Activated naive CD4-positive, alpha-beta T cell treated with anti-CD3 and anti-CD28 coated beads, Interleukin-2, amount 50 U/mL, for 72 hours (primary cell): ENCODE measurements at places on chromosomes 3 and 15. TPM values are rescaled to one million over a fixed set of nuclear protein-coding genes. Genes with fewer than 3 reads are reported as not detected.

The CCR1 gene
- total RNA-seq = not detected

The SCAANT1 gene
- total RNA-seq = not detected

DNA sequence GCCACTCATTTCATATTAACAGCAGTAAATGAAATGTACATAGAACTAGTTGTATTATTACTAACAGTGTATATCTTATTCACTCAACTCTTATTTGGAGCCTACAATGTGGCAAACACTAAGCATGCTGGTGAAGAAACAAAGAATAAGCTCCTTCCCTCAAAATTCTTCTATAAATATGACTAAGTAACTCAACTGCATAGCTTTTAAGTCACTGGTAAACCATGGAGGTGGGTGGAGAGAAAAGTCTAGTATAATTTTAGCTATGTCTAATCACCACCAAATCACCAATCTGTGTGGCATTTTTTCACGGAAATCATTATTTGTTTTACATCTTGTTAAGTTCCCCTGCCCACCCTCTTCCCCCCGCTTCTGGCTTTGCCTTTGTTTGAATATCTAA, 17.5 kb downstream of the COPS2 start:
- DNase-seq = no peak

DNA sequence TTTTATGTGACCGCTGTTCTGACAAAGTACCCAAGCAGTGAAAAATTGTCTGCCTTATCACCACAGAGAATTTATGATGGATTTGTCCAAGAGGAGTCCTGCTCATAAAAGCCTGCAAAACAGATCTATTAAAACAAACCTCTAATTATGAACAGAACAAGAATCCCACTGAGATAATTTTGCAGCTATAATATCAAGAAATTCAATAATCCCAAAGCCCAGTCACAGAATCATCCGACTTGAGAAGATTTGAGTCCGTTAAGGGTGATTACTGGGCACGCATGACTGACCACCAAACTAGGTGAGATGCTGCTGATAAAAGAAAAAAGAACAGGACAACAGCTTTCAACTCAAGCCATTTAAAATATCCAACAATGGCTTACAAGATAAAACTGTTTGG, 231.0 kb upstream of the WNT5A start:
- DNase-seq = no peak

GRCh38 chr15:95698230-95698629, 632.3 kb upstream of the NR2F2 start:
- no peak for DNase-seq

DNA sequence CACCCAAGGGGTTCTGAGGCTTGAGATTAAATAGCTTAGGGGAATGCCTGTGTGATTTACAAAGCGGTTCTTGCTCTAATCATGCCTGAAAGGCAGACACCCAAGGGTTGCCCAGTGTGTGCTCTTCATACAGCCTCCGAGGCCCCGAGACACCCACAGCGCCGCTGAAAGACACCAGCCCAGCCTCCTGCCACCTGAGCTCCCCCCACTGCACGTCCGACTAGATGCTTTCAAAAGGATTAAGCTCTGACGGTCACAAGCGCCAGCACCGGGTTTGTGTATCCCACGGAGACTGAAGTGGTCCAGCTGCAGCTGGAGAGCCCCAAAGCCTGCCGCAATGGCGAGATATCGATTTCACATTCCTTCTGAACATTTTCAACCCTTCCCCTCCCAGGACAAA, 50.3 kb downstream of the SPATA12 start:
- no peak for DNase-seq

GRCh38 chr15:85649372-85649771, 145.4 kb downstream of the KLHL25 start:
- no peak for DNase-seq

DNA sequence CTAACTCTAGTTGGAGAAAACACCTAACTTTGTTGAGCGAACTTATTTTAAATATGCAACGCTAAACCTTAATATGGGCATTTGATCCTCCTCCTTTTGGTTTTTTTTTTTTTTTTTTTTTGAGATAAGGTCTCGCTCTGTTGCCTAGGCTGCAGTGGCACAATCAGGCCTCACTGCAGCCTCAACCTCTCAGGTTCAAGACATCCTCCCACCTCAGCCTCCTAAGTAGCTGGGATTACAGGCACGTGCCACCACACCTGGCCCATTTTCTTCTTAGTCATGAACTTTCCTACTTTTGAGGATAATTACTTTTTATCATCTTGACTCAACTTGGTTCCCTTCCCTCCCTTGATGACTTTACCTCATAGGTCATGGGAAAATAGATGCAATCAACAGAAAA, 3.9 kb downstream of the NUSAP1 start:
- no peak for DNase-seq

- DNase-seq = no peak
Observed at GRCh38 chr3:132543011-132543739, 53.9 kb upstream of the ACKR4 start.

- no peak for DNase-seq
Observed at GRCh38 chr3:79247725-79248043, 520.1 kb downstream of the ROBO1 start.

- no peak for DNase-seq
Observed at GRCh38 chr3:37982331-37982730, 8.3 kb upstream of the VILL start.

DNA sequence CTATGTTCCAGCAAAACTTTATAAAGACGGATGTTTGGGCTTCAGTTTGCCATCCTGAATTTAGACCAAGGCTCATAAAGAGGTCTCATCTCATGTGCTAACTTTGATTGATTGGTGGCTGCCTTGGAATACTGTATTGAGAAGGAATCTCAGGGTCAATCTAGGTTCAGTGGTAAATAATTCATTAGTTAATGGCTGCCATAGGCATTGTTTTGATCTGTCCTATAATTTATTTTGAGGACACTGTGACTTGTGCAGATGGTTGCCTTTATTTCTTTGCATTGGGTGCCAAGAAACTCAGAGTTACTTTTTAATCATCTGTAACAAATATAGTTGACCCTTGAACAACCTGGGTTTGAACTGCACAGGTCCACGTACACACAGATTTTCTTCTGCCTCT, 159.8 kb downstream of the B3GALNT1 start:
- no peak for DNase-seq

DNA sequence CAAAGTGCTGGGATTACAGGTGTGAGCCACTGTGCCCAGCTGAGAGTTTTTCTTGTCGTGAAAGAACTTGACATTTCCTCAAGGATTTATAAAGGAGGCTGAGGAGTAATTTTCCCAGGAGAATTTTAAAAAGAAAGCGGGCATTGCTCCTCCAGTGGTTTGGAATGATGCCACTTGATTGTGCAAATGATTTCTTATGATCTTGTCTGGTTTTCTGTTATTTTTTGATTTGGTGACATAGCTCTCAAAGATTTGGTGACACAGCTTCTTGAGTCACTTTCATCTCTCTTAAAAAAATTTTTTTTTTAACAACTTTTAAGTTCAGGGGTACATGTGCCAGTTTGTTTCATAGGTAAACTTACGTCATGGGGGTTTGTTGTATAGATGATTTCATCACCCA, 24.6 kb upstream of the NFKBIZ start:
- no peak for DNase-seq

DNA sequence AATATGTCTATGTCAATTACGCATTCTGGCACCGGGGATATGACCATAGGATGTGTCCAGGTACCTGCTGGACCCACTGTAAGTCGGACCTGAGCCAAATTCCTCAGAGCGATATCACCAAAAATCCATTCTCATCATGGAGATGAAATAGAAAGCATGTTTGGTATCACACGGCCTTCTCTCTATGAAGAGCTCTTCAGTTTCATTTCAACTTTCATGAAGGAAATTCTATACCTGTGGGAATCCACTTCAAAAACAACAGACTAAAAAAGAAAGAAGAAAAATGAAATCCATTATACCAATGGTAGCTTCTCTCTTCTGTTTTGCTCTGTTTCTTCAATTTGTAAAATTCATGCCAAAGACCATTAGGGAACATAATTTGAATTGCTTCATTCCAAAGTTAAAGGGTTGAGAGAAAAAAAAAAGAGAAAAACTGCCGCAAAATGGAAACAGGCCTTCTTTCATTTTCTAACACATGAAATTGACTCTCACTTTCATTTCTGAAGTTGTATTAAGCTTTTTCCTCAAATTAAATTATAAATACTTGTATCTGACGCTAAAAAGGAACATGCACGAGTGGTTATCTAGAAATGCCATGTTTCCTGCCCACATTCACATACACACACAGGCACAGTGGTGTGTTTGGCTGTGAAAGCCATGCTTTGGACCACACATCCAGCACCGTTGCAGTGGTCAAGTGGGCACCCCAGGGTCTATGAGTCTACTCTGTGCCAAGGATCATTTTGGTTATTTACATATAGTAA, 46.9 kb upstream of the DIPK2A start:
- DNase-seq = no peak
